ENCODE measurements at places on chromosomes 3 and 15.
A peak's percentile ranks its signal among the peaks of the same experiment; 100 is the strongest.

DNA sequence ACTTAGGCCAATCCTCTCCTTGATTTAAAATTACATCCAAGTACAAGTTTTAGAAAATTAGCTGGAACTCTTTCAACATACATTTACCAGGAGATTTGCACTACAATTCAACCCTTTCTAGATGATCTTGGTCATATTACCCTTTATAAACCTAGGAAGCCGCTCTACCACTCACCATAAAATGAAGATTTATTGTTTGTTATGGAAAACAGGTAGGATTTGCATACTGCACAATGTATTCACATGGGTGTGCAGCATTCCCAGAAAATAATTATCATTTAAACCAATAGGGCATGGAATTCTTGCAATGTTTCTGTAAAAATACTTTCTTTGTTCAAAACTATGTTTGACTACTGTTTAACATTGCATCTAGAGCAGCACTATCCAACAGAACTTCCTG is 18.4 kb upstream of the RETNLB start:
- no peak for DNase-seq

GRCh38 chr3:51391566-51392354 is 675 bp downstream of the RBM15B start:
- DNase-seq: peak; percentile 42

DNA sequence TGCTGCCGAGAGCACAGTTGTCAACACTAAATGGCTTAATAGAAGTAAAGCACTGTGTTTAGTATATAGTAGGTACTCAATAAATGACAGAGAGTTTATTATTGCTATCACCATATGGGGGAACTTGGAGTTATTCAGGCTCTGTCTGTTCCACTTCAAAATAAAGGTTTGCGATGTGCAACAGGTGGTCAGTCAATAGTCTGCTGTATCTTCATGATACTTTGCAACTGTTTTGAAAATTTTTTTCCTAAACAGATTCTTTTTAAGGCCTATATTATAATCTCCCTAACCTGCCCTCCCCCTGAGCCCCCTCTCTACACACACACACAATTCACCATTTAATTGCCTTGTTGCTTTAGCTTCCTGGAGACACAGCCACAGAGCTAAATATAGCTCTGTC is 164.7 kb upstream of the NR2F2 start:
- DNase-seq: no peak

GRCh38 chr3:71461749-71462483 is 121.6 kb downstream of the FOXP1 start:
- DNase-seq: no peak

DNA sequence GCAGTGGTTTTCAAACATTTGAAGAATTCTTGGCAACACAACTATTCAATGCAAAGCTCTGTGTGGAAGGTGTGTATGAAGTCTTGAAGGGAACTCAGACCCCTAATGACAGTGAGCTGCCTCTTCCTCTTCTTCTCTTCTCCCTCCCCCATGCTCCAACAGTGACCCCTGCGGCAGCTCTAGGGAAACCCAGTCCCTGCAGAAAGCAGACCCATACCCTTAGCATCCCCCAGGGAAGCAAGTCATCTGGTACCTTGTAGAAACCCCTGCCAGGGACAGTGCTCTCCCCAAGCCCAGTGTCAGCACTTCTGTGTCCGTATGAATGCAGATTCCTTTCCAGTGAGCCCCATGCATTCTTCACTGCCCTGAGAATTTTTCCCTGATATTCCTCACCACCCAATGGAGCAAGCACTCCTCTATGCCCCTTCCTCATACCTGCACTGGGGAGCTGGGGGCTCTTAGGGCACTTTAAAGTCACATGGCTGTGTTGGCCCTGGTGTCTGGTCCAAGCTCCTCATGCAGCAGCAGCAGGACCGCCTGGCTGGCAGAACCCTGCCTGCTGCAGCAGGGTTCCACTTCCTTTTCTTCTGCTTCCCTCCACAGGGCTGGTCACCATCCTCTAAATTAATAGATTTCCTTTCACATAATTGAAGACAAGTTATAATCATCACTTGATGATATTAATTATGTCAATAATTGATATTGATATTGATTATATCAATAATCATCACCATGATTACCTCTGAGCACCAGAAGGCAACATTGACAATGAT is 442.5 kb downstream of the EPHB1 start:
- no peak for DNase-seq

- no peak for DNase-seq
Observed at GRCh38 chr3:52407779-52408178, 37.1 kb downstream of the SEMA3G start.

- DNase-seq: no peak
Observed at GRCh38 chr3:31224936-31225335, 307.8 kb upstream of the STT3B start.

DNA sequence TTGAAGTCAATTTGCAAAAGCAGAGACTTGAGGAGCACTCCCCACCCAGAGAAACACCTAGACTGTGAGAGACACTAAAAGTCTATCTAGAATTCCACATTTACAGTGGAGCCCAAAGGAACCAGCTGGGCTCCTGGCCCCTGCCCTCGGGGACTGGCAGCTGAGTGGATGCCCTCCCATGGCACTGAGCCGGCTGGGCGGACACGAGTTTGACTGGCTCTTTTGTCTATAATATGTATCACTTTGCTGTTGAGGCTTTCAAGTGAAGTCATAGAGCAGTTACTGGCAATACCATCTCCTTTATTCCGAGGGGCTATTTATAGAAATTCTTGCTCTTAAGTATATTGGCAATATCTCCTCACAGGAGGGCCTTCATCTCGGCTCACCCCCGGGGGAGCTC is 65.8 kb upstream of the TNFAIP8L3 start:
- no peak for DNase-seq

- DNase-seq: no peak
Observed at GRCh38 chr15:91741986-91742385, 111.5 kb upstream of the SLCO3A1 start.

GRCh38 chr15:45434078-45434567 is 55.8 kb upstream of the GATM start:
- no peak for DNase-seq

GRCh38 chr15:56056626-56057025 is 63.2 kb upstream of the NEDD4 start:
- no peak for DNase-seq

DNA sequence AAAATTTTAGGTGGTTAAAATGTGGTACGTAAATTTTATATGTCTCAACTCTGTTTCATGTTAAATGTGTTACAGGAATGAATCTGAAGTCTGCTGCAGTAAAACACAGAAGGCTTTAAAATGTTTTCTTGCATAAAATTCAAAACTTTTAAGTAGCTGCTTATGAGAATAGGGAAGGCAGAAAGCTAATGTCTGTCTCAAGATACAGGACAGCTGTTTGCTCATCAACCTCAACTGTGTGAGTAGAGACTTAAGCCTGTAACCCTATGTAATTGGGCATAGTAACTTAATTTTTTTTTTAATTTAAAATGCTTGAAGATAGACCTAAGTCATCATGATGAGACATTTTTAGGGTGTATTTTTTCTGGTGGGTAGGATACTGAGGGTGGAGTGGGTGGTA is 38.9 kb downstream of the ZFAND6 start:
- no peak for DNase-seq

DNA sequence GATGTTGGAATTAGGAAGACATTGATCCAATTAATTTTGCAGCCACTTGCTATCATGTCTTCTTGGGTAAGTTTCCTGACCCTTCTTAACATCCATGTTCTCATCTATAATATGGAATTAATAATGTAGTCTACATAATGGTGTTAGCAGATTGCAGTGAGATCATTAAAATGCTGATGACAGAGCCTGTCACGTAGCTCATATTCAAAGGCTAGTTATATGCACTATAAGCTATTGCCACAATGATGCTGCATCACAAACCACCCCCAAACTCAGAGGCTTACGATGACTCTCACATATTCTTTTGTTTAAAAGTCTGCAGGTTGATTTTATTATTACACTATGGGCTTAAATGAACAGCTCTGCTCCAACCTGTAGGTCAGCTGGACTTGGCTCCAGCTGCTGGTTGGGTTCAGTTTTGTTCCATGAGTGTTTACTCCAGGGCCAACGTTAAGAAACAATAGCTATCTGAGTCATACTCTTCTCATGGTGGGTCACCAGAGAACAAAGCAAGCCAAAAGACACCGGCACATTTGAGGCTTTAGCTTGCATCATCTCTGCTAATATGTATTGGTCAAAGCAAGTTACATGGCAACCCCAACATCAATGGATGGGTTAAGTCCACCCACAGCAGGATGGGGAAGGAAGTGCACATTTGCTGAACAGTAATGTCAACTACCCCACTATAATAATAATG is 250.0 kb upstream of the SLCO3A1 start:
- DNase-seq: no peak

DNA sequence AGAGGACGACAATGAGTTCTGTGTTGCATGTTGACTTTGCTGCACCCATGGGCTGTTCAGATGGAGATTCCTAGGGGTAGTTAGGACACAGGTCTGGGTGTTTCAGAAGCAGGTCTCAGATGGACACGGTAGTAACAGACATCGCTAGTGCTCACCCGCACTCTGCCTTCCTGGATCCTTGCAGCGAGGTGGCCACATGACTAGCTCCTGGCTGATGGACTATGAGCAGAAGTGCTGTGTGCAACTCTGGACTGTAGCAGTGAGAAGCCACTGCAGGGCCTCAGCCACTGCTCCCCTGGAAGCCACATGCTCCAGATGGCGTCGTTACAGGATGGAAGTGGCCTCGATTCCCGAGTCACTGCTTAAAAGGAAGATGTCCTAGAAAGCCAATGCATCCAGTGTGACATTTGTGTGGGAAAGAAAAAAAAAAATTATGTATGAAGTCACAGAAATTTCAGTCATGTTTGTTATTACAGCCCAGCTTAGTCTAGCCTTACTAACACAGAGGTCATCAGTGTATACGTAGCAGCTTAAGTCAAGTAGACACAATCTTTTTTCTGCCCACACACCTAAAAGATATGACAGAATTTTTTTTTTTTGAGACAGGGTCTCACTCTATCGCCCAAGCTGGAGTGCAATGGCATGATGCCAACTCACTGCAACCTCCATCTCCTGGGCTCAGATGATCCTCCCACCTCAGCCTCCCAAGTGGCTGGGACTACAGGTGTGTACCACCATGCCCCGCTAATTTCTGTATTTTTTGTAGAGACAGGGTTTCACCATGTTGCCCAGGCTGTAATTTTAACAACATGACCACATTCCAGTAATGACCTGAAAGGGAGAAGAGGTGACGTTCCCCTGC is 95.3 kb downstream of the XXYLT1 start:
- DNase-seq: no peak

- DNase-seq: no peak
Observed at GRCh38 chr3:54599716-54600115, 328.1 kb downstream of the LRTM1 start.

GRCh38 chr3:182710557-182711157 is 82.6 kb upstream of the ATP11B start:
- no peak for DNase-seq
